CD4-positive, alpha-beta memory T cell (primary cell): ENCODE measurements at places on chromosomes 16 and 17.
A peak's percentile ranks its signal among the peaks of the same experiment; 100 is the strongest.

- DNase-seq: peak; percentile 29
- no peaks in the 10 kb centered on the region for H3K27me3 ChIP-seq
- peak overlapping the region; percentile 28 for H3K4me3 ChIP-seq
- H3K36me3 ChIP-seq: peaks cover 23% of the 10 kb centered on the region
- peaks cover 73% of the 10 kb centered on the region for H3K4me1 ChIP-seq
Measured at GRCh38 chr17:40345161-40345993, 19.2 kb downstream of the GJD3 start.

- no peak for DNase-seq
- H3K27ac ChIP-seq: no peak overlapping the region
- no peaks in the 10 kb centered on the region for H3K4me1 ChIP-seq
- no peak overlapping the region for H3K4me3 ChIP-seq
- H3K27me3 ChIP-seq: no peaks in the 10 kb centered on the region
Measured at GRCh38 chr16:16868727-16869126, 489.8 kb downstream of the NPIPA7 start.

GRCh38 chr16:75263963-75264445 is 12.6 kb upstream of the BCAR1 start:
- peaks cover 9% of the 10 kb centered on the region for H3K4me1 ChIP-seq
- no peak for DNase-seq
- H3K27me3 ChIP-seq: peaks cover 12% of the 10 kb centered on the region
- H3K36me3 ChIP-seq: no peaks in the 10 kb centered on the region

DNA sequence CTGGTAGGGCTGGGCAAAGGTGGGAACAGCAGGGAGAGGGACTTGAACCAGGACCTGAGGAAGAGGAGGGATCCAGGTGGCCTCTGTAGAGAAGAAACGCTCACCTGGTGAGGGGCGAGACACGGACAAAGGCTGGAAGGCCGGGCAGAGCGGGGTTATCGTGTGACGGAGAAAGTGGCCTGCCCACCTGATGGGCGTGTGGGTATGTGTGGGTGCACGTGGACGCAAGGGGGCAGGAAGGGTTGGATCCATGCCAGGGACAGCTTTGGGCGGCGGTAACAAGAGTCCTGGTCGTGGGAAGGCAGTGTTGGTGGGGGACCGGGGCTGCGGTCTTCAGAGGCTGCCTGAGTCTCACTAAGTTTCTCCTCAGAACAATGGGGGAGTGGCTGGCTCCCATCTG is 104.1 kb upstream of the GSE1 start:
- H3K36me3 ChIP-seq: no peaks in the 10 kb centered on the region
- no peak for DNase-seq
- H3K4me3 ChIP-seq: no peak overlapping the region

DNA sequence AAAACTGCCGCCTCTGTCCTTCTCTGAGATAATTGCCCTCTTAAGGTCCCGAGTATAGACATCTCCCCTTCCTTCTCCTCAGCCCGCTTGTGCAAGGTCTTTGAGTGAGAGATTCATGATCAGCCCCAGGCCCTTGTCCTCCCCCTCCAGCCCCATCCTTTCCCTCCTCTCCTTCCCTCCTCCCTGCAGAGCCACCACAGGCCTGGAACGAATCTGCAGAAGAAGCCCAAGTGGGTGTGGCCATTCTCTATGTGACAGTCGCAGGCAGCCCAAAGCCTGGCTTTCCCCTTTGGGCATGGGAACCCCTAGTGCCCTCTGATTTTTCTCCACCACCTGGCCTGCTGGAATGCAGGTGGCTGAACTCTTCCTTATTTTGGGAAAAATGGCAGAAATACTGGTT is 7.2 kb upstream of the NDRG4 start:
- peaks cover 5% of the 10 kb centered on the region for H3K4me1 ChIP-seq
- no peaks in the 10 kb centered on the region for H3K27me3 ChIP-seq
- no peak overlapping the region for H3K4me3 ChIP-seq
- H3K36me3 ChIP-seq: no peaks in the 10 kb centered on the region

DNA sequence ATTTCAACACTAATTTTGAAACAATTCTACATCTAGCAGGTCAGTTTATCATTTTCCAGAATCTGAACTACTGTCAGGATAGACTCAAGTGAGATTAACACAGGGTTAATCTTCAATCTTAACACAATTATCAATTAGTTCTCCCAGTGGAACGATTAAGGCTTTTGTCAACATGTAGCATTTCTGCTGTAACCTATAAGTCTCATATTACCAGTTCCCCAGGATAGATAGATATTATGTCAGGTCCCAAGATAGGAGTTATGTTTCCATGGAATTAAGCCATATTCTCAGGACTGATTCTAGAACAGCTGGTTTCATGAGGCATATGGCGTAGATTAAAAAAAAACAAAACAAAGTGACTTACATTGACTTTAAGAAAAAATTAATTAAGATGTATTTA is 4.4 kb upstream of the FBF1 start:
- H3K4me3 ChIP-seq: no peak overlapping the region
- H3K27ac ChIP-seq: no peak overlapping the region
- H3K27me3 ChIP-seq: no peaks in the 10 kb centered on the region
- no peak for DNase-seq
- peaks cover 13% of the 10 kb centered on the region for H3K36me3 ChIP-seq

- H3K27ac ChIP-seq: no peak overlapping the region
- H3K4me1 ChIP-seq: no peaks in the 10 kb centered on the region
- H3K27me3 ChIP-seq: no peaks in the 10 kb centered on the region
- H3K4me3 ChIP-seq: no peak overlapping the region
- no peaks in the 10 kb centered on the region for H3K36me3 ChIP-seq
Measured at GRCh38 chr17:37830151-37830993, 85.5 kb upstream of the HNF1B start.

DNA sequence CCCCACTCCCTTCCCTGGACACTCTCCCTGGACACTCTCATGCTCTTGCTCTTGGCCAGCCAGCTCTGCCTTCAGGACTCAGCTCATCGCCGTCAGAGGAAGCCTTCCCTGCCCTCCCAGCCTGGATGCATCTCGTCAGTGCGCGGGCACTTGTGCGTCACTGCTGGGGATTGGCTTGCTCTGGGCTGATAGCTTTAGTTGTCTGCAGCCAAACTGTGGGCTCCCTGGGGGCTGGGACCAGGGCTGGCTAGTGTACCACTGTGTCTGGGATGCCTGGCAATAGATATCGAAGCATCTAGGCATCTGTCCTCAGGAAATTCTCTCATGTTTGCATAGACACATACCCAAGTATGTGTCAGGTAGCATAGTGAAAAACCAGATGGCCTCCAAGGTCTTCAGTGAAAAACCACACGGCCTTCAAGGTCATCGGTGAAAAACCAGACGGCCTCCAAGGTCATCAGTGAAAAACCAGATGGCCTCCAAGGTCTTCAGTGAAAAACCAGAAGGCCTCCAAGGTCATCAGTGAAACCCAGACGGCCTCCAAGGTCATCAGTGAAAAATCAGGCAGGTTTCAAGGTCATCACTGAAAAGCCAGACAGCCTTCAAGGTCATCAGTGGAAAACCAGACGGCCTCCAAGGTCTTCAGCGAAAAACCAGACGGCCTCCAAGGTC is 72.0 kb downstream of the CMIP start:
- H3K27ac ChIP-seq: no peak overlapping the region
- no peak for DNase-seq
- no peaks in the 10 kb centered on the region for H3K36me3 ChIP-seq
- no peaks in the 10 kb centered on the region for H3K27me3 ChIP-seq

GRCh38 chr16:68469796-68470460 is 21.6 kb upstream of the SMPD3 start:
- H3K27ac ChIP-seq: peak overlapping the region; percentile 20
- DNase-seq: peak; percentile 10
- H3K4me3 ChIP-seq: peak overlapping the region; percentile 58
- peaks cover 40% of the 10 kb centered on the region for H3K4me1 ChIP-seq

DNA sequence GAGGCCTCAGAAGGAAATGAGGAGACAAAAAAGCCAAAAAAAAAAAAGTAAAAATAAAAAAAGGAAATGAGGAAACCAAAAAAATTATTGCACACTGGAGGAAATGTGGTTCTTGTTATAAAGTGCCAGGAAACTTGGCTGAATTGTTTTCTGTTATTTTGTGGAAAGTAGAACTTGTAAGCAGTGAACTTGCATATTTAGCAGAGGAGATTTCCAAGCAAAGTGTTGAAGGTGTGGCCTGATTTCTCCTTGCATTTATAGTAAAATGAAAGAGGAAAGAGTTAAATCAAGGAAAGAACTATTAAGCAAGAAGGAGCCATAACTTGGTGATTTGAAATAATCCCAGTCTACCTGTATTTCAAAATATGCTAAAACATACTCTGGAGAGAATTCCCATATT is 34.1 kb upstream of the CPPED1 start:
- no peak overlapping the region for H3K4me3 ChIP-seq
- no peak overlapping the region for H3K27ac ChIP-seq
- DNase-seq: no peak
- H3K27me3 ChIP-seq: no peaks in the 10 kb centered on the region
- no peaks in the 10 kb centered on the region for H3K36me3 ChIP-seq

DNA sequence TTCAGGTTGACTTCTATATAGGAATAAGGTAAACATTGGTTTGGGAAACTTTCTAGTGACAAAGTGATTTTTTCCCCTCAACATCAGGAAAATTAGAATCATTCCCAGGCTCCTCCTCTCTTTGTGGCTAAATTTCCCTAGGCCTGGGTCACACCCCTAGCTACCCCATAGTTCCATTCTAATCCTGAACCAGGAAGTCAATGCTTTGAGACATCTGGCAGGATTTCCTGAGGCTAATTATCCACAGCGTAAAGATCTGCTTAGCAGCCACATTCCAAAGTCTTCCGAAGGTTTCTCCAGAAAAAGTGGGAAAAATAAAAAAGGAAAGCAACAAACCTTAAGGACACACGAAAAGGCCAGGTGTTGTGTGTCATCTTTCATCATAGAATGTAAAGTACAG is 60.3 kb upstream of the CORO6 start:
- no peak for DNase-seq
- H3K4me1 ChIP-seq: peaks cover 8% of the 10 kb centered on the region
- H3K36me3 ChIP-seq: peaks cover 12% of the 10 kb centered on the region
- H3K27ac ChIP-seq: no peak overlapping the region
- H3K4me3 ChIP-seq: no peak overlapping the region

DNA sequence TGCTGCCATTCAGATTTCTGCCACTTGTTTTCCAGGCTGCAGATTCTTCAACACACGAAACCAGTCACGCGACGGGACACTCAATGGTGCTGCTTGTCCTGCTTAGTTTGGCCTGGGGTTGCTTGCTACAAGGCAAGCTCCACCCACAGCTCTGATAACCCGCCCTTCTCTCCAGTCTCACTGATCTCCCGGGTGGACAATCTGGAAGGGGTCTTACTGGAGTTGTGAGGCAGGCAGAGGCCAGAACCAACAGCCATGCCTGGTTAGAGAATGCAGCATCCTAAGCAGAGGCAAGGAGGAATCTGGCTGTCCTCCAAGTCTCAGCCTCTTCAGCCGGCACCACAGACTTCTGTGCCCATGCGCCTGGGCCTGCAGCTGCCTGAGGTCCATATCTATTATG is 119.1 kb downstream of the KCNJ12 start:
- no peaks in the 10 kb centered on the region for H3K27me3 ChIP-seq
- no peak for DNase-seq
- no peaks in the 10 kb centered on the region for H3K36me3 ChIP-seq

- H3K27ac ChIP-seq: no peak overlapping the region
- no peak overlapping the region for H3K4me3 ChIP-seq
- H3K4me1 ChIP-seq: peaks cover 66% of the 10 kb centered on the region
- H3K27me3 ChIP-seq: no peaks in the 10 kb centered on the region
- no peak for DNase-seq
Measured at GRCh38 chr16:88772871-88773811, 11.9 kb downstream of the PIEZO1 start.

DNA sequence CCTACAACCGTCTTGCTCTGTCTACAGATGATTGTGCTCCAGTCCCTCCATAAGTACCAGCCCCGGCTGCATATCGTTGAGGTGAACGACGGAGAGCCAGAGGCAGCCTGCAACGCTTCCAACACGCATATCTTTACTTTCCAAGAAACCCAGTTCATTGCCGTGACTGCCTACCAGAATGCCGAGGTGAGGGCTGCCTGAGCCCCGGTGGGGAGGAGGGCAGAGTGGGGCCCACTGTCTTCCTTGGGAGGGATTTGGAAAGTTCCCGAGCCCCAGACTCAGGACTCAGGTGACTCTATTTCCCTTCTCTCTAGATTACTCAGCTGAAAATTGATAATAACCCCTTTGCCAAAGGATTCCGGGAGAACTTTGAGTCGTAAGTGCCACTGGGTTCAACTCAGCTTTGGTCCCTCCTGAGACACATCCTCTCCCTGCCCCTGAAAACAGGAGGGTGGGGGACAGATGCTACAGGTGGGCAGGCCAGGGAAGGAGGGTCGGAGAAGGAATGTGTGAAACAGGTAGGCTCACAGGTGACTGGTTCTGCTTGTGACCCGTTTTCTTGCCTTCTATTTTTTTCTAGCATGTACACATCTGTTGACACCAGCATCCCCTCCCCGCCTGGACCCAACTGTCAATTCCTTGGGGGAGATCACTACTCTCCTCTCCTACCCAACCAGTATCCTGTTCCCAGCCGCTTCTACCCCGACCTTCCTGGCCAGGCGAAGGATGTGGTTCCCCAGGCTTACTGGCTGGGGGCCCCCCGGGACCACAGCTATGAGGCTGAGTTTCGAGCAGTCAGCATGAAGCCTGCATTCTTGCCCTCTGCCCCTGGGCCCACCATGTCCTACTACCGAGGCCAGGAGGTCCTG is 11.4 kb downstream of the TBX21 start:
- H3K27me3 ChIP-seq: no peaks in the 10 kb centered on the region
- peaks cover 31% of the 10 kb centered on the region for H3K4me1 ChIP-seq
- peaks cover 9% of the 10 kb centered on the region for H3K36me3 ChIP-seq
- H3K4me3 ChIP-seq: no peak overlapping the region
- no peak for DNase-seq

GRCh38 chr17:81064678-81065475 is 29.9 kb downstream of the BAIAP2 start:
- no peaks in the 10 kb centered on the region for H3K27me3 ChIP-seq
- H3K4me3 ChIP-seq: no peak overlapping the region
- H3K27ac ChIP-seq: no peak overlapping the region
- H3K4me1 ChIP-seq: no peaks in the 10 kb centered on the region
- no peaks in the 10 kb centered on the region for H3K36me3 ChIP-seq

GRCh38 chr17:28906706-28907438 is 4.0 kb upstream of the DHRS13 start:
- H3K4me1 ChIP-seq: peaks cover 9% of the 10 kb centered on the region
- H3K4me3 ChIP-seq: no peak overlapping the region
- H3K27me3 ChIP-seq: no peaks in the 10 kb centered on the region
- H3K36me3 ChIP-seq: peaks cover 58% of the 10 kb centered on the region
- no peak for DNase-seq

GRCh38 chr16:54957403-54958166 is 26.9 kb downstream of the IRX5 start:
- H3K4me1 ChIP-seq: no peaks in the 10 kb centered on the region
- no peaks in the 10 kb centered on the region for H3K36me3 ChIP-seq
- no peak overlapping the region for H3K27ac ChIP-seq
- no peak overlapping the region for H3K4me3 ChIP-seq
